ENCODE measurements at places on chromosomes 11 and 22.

GRCh38 chr11:95466416-95466815, 235.4 kb upstream of the SESN3 start:
- DNase-seq = no peak

DNA sequence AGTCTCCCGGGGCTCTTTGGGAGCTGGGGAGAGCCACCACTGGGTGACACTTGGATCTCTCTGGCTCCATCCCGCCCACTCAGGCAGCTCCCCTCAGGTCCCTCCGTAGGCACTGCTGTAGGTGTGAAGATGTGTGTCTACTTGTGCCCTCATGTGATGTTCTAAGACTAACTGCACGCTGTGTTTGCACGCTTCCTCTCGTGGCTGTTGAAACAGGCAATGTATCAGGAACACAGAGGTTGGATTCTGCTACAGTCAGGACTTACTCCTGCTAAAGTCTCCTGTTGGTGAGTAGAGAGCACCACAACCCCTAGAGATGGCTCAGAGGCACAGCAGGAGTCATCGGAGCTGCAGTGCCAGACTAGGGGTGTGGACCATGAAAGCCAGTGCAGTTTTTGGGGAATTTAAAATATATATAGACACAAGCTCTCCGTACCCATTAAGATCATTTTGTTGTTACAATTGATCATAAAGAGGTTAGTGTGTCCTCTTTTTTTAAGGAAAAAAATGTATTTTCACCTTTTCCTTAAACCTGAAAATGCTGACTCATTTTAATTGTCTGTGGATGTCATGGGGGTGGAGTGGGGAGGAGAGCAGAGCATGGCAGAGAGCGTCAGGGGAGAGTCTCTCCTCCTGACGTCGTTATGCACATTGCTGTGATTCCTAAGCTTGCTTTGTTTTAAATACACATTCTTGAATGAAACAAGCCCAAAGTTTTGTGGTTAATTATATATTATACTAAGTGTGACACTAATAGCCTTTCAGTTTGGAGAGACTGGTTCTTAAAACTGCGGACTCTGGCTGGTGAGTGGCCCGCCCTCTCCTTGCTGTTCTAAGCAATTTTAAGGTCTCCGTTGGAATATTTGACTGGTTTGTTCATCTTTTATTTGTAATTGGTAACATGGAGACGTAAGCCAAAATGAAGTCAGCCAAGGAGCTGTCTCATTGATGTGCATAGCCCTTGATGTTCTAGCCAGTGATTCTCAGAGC, 16.2 kb upstream of the CTTN start:
- peak; percentile 56 for DNase-seq

- DNase-seq = no peak
Measured at GRCh38 chr11:9001736-9002135, 2.1 kb downstream of the NRIP3 start.

DNA sequence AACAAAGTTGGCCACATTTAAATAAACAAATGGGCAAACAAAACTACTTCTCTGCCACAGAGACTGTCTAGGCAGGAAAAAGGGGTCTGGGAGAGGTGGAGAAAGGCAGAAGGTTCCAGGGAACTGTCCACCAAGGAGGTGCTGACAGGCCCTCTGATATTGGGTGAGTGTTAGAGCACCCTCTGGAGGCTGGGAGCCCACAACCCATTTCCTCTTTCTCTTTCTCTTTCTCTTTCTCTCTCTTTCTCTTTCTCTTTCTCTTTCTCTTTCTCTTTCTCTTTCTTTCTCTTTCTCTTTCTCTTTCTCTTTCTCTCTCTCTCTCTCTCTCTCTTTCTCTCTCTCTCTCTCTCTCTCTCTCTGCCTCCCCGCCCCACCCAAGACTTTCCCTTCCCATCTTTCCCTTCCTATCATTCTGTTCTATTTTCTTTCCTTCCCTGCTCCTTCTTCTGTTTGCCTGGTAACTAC, 912.8 kb downstream of the DLG2 start:
- DNase-seq = no peak

DNA sequence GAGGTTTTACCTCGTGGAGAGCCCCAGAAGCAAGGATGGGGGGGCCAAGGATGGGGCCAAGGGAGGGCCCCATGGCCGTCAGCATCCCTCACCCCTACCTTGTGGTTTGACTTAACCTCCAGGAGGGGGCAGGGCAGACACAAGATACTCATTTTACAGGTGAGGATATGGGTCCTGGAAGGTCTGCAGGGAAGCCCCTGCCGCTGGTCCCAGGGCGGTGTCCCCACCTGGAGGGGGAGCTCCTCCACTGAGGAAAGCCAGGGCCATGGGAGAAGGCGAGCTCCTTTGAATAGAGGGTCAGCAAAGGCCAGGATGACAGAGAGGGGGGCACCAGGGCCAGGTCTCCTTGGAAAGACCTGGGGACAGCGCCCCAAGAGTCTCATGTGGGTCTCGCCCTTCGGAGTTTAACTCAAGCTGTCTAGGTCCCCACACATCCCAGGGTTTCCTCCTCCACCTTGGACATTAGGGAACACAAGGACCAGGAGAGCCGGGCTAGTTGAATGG, 5.9 kb upstream of the ADORA2A start:
- no peak for DNase-seq

DNA sequence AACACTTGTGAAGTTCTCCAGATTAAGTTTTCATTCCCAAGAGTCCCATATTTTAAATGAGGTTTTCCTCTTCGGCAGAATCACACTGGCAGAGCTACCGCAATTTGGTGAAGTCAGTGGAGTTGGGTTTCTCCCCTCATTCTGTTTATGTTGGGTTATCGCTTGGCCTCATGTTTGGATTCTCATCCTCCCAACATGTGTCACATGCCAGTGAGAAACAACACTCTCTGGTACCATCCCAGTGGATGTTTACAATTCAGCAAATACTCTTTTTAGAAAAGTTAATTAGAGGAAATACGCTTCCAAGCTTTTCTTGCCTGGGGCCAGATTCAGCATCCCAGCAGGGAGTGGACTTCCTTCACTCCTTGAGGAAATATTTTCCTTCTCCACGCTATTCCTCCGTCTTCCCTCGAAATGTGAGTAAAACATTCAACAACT, 2.1 kb downstream of the PAMR1 start:
- DNase-seq = no peak

DNA sequence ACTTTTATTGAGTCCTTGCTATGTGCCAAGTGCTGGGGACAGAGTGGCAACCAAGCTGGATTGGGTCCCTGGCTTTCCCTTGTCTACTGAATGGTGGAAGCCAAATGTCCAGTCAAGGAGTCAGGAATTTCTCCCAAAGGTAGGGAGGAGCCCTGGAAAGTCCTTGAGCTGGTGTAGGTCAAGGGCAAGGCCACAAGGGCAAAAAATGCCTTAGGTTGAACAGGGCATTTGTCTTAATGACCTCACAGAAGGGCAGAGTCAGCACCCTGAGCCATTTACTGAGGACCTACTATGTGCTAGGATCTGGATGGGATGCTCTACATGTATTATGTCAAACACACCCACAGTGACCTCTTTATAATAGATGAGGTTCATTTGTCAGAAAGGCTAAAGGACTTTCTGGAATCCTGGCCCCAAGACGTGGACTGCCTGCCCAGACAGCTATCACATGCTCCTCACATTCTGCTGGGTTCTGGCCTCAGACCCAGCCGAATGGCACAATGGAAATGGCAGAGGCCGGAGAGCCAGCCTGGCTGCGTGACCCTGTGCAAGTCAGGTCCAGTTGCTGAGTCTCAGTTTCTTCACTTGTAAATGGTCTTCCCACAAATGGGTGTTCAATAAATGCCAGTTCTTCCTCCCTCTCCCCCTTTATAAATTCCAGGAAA, 17.7 kb downstream of the MOGAT2 start:
- no peak for DNase-seq

GRCh38 chr11:120089036-120090001, 48.6 kb downstream of the TRIM29 start:
- DNase-seq = no peak

- DNase-seq = no peak
Measured at GRCh38 chr11:131408025-131408640, 37.7 kb downstream of the NTM start.

- DNase-seq = no peak
Measured at GRCh38 chr11:134429106-134429505, 17.1 kb upstream of the B3GAT1 start.

DNA sequence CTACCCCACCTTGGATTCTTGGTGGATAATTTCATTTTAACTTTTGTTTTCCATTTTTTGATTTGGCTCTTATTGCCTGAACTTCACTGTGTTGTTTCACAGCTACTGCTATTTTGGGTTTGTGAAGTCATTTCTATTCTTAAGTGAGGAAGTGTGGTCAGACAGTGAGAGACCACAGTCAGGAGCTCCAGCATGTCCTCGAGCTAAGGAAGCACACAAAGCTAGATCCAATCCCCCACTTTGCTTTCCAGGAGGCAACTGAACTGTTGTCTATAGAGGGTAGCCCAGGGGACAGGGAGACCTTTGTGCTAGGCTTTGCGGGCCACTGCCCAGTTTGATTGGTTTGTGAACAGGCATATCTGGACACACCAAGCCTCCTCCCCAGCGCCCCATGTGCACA, 251.8 kb upstream of the KIRREL3 start:
- DNase-seq = no peak

DNA sequence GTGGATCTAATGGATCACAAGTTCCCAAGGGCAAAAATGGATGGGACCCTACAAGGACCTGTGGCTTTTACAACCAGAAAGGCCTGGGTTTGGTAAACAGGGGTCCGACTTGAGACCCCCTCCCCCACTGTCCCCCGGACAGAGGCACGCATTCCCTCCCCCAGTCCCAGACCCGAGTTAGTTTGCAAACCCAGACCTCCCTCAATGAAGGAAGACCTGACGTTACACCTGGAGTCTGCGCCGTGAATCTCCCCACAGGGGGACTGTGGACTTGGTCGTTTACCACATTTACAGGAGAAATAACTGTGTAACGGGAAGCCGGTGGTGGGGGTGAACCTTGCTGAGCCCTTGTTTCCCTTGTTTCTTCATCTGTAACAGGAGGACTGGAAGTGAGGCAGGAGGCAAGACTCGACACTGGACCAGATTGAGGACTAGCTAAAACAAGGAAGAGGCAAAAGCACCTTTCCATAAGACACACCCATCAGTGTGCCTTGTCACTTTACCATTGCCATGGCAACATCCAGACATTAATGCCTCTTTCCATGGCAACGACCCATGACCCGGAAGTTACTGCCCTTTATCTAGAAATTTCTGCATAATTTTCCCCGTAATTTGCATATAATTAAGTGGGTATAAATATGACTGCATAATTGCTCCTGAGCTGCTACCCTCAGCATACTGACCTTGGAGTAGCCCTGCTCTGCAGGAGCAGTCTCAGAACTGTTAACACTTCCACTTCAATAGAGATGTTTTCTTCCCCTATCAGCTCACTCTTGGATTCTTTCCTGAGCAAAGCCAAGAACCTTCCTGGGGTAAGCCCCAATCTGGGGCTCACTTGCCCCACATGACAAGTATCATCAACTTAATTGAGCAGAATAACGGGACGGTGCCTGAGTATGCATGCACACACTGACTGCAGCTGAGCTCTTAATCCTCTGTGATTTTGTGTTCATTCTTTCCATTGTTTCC, 25.4 kb downstream of the PDGFB start:
- DNase-seq = peak; percentile 34

DNA sequence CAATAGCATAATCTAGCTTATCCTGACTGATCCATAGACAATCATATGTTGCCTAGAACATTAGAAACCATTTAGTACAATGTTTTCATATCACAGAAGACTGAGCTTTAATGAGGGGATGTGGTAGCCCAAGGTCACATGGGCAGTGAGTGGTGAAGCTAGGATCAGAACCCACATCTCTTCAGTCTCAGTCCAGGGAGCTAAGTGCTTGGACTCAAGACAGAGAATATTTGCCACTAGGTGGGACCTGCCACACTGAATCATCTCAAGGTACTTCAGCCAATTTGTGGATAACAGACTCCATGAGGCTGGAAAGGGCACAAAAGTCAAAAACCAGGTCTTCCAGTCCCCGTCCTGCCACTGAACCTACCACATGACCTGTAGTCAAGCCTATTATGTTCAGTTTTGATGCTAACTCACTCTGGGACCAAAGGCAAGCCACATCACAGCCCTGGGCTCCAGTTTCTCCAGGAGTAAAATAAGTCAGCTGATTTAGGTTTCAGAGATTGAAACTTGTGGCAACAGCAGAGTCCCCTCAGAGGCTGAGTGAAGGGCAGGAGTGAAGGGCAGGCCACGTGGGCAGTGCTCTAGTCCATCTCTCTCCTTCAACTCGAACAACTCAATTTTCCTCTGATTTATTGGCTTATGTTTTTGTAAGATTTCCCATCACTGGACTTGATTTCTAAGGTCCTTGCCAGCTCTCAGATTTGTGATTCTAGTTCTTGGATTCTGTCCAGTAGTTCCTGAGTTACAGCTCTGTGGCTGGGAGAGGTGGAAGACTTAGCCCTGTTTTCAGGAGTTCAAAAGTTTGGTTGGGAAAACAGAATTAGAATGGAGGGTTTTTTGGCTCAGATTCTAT, 84.6 kb upstream of the PHOX2A start:
- DNase-seq = no peak
